Stimulated activated CD4-positive, alpha-beta T cell treated with anti-CD3 and anti-CD28 coated beads, Interleukin-15, amount 100 ng/mL, for 1 hour (primary cell): ENCODE measurements at places on chromosomes 11 and 22.
A peak's percentile ranks its signal among the peaks of the same experiment; 100 is the strongest.

DNA sequence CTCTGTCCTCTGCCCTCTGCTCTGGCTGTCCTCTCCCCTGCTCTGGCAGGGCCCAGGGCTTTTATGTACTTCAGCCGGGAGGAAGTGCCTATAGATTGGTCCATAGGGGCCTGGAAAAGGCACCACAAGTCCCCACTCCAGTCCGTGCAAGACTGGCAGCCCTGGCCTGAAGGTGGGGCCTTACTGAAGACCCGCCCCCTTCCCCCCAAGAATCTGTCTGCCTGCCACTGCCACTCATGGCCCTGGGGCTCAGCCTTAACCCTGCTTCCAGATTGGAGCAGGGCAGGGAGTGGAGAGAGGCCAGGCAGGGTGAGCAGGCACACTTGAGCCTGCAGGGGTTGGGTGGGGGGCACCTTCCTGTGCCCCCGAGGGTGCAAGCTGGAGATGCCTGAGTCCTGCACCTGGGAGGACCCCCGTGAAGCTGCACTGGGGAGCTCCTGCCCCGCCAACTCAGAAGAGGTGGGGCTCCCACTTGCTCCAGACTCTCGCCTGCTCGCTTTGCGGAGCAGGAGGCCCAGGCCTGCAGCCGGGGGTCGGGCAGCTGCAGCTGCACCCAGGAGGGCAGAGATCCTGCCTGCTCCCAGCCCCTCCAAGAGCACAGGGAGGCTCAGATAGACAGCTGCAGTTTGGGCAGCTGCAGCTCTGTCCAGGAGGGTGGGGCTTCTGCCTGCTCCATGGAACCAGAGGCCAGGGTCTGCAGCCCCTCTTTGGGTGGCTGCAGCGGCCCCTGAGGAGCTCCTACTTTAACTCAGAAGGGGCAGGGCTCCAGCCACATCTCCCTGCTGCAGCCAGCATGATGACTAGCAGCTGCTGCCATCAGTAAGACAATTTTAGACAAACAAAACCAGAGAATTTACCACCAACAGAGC is 51.0 kb upstream of the SC5D start:
- no peak for DNase-seq

- no peak for DNase-seq
These were observed 31.7 kb downstream of the ADAMTS15 start for GRCh38 chr11:130480186-130480585.

DNA sequence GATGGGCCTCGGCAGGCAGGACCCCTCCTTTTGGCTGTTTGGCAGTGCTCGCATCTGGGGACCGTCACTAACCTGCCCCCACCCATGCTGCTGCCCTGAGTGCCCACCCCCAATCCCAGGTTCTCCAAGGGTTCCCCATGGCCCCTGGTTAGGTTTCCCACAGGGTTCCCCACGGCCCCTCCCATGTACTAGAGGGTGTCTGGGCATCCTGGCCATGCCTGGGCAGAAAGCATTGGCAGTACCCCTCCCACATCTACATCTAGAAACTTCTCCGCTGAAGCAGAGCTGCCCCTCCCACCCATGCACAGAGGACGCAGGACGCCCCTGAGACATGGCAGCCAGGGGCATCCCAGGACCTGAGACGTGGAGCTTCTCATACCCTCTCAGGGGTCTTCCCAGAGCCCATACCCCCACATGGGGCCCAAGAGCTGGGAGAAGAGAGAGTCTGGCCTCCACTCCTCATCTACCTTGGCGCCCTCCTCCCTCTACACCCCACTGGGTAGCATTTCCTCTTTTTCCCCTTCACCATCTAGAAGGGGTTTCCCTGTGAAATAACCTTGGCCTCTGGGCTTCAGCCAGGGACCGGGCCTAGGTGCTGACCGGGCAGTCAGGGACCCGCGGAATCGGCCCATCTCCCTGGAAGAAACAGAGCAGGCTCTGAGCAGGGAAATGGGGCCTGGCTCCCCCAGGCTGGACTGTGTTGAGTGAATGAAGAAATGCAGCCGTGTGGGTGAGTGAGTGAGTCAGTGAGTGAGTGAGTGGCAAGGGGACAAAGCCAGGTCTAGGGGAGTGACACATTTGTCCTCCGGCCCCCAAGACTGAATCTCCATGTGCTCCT is 987.3 kb downstream of the BRD1 start:
- DNase-seq: no peak

GRCh38 chr11:103907548-103908455 is 128.6 kb upstream of the DDI1 start:
- no peak for DNase-seq

GRCh38 chr11:106503901-106504300 is 426.4 kb downstream of the AASDHPPT start:
- DNase-seq: no peak

DNA sequence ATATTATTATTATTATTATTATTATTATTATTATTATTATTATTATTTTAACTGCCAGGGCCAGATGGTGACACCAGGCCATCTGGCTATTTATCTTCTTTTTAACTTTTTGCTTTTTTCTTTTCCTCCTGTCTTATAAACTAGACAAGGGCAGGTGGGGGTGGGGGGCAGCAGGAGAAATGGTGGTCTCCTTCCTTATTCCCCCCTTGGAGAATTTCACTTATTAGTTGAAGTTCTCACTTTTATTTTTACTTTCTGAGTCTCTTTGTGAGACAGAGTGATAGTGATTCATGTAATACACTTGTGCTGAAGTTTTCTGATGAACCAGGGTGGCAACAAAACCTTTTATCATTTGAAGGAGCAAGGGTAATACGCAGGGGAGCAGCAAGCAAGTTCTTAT is 96.3 kb upstream of the ALKBH3 start:
- no peak for DNase-seq

DNA sequence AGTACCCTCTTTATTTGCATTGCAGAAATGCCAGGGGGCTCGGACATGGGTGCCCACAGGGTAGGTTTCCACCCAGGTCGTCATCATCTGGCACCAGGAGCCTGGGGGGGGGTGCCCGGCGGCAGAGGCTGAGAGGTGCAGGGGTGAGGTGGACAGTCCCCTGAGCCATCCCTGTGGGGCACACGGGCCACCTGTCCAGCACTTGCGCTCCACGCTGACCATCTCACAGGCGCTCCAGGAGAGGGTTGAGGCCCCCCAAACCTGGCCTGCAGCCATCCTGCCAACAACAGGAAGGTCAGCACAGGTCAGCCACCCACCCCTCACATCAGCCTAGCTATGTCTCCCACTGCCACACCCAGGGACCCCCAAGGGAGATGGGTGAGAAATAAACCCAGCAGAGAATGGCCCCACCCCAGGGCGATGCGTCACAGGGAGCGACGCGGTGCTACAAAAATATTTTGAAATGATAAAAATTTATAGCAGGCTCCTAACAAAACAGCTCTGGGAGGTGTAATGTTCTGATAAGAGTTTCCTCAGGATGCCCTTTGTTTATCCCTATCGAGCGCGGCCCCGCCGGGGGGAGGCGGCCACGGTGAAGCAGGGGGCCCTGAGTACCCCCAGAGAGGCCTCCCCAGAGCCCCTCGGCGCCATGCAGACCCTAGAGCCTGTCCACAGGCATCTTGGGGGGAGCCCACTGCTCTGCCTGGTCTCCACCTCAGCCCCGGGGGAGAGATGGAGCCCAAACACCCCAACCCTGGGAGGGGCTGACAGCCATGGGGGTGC is 21.0 kb upstream of the GNB1L start:
- no peak for DNase-seq

DNA sequence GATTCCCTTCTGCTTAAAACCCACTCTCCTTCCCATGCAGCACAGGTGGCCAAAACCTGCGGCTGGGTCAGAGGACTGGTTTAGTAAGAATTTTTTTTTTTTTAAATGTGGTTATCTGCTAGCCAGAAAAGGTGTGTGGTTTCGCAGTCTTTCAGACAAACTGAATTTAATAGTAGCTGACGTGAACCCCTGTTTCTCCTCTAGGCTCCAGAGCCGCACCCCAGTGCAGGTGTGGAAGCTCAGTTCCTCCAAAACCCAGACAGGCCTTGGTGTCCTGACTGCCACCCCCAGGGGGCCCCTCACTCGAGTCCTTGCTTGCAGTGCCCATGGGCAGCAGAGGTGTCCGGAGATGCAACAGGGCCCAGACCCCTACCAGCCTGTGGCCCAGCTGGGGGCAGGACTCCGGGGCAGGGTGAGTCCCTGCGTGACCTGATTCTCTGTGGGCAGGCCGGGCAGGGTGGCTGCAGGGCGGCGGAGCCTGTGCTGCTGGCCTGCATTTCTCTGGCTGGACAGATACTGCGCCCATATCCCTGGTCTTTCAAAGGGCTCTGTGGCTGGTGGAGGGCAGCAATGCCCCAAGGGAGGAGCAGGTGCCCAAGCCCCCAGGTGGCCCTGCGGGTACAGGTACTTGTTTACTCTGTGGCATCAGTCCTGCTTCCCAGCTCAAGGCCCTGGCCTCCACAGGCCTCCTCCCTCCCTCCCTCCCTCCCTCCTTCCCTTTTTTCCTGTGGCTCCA is 15.2 kb downstream of the KCNQ1 start:
- DNase-seq: no peak

- DNase-seq: no peak
These were observed 17.4 kb downstream of the LIMK2 start for GRCh38 chr22:31229402-31230079.

DNA sequence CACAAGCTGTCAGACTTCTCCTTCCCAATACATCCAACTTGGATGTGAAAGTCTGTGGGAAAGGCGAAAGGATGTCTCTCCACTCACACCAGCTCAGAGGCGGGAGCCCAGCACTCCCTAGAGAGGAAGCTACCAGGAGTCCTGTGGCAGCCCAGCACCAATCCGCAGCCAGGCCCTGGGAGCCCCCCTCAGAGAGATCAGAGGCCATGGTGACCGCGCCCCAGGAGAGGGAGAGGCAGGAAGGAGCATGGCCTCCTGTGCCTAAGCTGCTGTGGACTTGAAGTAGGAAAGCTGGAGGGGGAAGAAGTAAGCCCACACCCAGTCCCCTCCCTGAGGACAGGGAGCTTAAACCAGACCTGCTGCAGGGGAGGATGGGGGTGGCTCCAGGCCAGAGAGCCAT is 24.4 kb upstream of the IGSF9B start:
- DNase-seq: no peak

- no peak for DNase-seq
These were observed 62.4 kb downstream of the BRD1 start for GRCh38 chr22:49765091-49765771.

DNA sequence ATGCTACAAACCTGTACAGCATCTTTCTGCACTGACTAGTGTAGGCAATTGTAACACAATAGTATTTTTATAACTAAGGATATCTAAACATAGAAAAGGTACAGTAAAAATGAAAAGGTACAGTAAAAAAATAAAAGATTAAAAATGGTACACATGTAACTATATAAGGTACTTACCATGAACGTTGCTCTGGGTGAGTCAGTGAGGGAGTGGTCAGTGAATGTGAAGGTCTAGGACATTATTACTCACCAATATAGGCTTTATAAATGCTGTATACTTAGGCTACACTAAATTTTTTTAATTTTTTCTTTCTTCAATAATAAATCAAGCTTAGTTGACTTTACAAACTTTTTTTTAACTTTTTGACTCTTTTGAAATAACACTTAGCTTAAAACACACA is 59.9 kb downstream of the EIF3M start:
- no peak for DNase-seq

- peak; percentile 53 for DNase-seq
These were observed 55.3 kb upstream of the CCDC188 start for GRCh38 chr22:20205964-20206708.

- DNase-seq: peak; percentile 64
These were observed 76.9 kb upstream of the TTLL12 start for GRCh38 chr22:43263645-43264514.

GRCh38 chr11:107665018-107665417 is 46.8 kb downstream of the SLN start:
- DNase-seq: no peak

DNA sequence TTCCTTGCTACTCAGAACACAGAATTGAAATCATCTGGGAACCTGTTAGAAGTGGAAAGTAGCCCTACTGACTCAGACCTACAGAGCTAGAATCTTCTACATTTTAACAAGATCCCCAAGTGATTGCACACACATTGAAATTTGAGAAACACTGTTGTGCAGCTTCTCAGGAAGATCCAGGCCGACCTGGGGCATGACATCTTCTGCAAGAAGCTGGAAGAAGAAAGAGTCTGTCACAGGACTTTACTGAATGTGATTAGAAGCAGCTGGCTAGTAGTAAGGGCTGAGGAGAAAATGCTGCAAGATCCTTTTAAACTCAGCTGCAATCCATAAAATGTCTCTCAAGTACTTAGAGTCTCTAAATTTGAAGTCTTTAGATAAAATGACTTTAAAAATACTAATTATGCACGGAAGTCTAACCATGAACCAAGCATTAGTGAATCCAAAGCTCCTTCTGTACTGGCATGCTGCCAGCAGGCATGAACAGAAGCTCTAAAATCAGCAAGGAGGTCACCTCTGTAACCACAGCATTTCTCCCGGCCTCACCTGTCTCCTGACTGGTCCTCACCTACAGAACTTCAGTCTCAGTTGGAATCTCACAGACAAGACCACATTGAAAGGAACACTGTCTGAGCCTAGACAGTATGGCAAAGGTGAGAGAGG is 85.0 kb downstream of the SERGEF start:
- no peak for DNase-seq

DNA sequence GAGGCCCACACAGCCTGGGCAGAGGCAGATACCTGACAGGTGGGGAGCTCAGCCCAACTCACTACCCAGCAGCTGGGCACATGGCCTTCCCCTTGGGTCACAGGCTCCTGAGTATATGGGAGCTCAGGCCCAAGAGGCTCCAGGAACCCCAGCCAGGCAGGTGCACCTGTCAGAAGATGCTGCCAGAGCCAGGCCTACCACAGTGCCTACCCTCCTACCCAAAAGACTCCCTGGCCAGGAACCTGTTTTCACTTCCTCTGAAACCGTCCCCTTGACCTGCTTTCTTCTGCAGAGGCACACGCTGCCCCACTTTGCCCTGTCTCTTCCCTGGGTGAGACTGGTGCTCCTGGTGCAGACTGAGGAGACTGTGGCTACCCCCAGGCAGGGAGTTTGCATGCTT is 2.9 kb downstream of the CHID1 start:
- no peak for DNase-seq

GRCh38 chr11:88831303-88831890 is 234.4 kb downstream of the GRM5 start:
- DNase-seq: no peak

- DNase-seq: no peak
These were observed 23.3 kb downstream of the ARL14EP start for GRCh38 chr11:30346068-30346688.

DNA sequence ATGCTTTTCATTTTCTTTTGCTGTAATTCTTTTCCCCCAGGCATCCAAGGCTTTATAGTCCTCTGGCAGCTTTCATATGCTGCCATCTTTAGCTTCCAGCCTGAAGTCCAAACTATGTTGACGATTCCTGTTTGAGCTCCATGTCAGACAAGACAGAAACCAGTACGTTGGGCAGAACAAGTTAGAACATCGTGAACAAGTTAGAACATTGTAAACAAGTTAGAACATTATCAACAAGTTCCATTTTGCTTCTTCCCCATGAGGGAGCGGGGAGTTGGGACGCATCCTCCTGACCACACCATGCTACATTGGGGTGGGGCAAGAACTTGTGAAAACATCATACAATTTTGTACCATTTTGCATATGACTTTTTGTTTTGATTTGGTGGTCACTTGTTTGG is 23.9 kb downstream of the GLB1L2 start:
- no peak for DNase-seq
